ENCODE measurements at places on chromosomes 1 and 21. TPM values are rescaled to one million over a fixed set of nuclear protein-coding genes. Genes with fewer than 3 reads are reported as not detected.

DNA sequence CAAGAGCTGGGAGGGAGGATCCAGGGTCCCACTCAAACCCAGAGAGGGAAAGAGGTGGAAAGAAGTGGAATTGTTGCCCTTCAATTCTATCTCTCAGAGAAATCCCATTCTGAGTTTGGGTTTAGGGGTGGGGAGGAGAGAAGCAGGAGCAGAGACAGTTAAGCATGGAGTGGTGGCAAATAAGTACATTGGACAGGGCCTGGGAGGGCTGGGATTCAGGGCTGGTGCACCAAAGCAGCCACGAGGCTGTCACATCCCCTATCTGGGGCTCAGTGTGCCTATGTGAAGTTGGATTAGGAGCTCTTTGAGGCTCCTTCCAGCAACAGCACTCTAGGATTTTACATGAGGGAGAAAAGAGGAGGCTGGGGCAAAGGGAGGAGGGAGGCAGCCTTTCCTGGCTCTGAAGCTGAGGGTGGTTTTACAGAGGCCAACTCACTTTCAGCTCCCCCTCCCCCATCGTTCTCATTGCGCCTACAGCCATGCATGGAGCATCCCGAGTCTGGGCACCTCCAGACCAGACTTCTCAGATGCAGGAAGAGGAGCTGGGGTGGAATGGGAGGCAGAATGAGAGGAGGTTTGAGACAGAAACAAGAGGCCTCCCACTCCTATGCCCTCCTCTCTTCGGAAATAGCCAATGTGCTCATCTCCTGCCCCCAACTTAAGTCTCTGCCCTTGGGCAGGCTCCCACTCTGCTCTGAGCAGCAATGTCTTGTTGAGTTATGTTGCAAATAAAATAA, 3.0 kb upstream of the SYT6 start:
- no peak for DNase-seq

Gene RAB42
- total RNA-seq = not detected

GRCh38 chr1:218171302-218171893, 113.7 kb upstream of the RRP15 start:
- peak; percentile 33 for DNase-seq

GRCh38 chr1:6795661-6796060, 10.4 kb downstream of the CAMTA1 start:
- peak; percentile 23 for DNase-seq

GRCh38 chr1:153944005-153944826, 2.3 kb downstream of the DENND4B start:
- DNase-seq = no peak

DNA sequence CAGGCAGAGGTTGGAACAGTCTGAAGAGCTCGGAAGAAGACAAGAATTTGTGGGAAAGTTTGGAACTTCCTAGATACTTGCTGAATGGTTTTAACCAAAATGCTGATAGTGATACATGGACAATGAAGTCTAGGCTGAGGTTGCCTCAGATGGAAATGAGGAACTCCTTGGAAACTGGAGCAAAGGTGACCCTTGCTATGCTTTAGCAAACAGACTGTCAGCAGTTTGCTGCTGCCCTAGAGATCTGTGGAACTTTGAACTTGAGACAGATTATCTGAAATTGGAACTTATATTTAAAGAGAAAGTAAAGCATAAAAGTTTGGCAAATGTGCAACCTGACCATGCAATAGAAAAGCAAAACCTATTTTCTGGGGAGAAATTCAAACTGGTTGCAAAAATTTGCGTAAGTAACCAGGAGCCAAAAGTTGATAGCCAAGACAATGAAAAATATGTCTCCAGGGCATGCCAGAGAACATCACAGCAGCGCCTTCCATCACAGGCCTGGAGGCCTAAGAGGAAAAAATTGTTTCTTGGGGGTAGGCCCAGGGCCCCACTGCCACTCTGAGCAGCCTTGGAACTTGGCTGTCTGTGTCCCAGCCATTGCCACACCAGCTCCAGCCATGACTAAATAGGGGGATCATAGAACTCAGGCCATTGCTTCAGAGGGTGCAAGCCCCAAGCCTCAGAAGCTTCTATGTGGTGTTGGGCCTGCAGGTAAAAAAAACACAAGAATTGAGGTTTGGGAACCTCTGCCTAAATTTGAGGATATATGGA, 675.3 kb downstream of the LTN1 start:
- DNase-seq = no peak

Gene UMODL1
- total RNA-seq = not detected

DNA sequence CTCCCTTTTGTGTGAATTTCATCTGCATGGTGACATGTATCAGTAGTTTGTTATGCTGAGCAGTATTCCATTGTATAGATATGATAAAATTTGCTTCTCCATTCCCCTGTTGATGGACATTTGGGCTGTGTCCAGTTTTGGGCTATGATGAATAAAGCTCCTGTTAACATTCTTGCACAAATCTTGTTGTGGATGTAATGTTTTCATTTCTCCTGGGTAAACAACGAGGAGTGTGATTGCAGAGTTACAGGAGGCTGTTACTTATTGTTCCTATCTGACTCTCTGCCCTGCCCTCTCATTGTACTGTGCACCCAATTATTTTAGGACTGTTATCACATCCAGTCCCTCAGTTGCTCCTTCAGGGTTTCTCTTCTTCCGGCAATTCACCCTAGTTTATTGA, 24.2 kb downstream of the MAPKAPK2 start:
- no peak for DNase-seq

- no peak for DNase-seq
Measured at GRCh38 chr1:89989799-89990198, 5.1 kb upstream of the ZNF326 start.

Gene CBR3
- 33.6 TPM for total RNA-seq

- DNase-seq = peak; percentile 57
Measured at GRCh38 chr1:246506674-246507481, at the start of gene SMYD3. Gene SMYD3, minus strand, starts transcription at chr1:246507279.

DNA sequence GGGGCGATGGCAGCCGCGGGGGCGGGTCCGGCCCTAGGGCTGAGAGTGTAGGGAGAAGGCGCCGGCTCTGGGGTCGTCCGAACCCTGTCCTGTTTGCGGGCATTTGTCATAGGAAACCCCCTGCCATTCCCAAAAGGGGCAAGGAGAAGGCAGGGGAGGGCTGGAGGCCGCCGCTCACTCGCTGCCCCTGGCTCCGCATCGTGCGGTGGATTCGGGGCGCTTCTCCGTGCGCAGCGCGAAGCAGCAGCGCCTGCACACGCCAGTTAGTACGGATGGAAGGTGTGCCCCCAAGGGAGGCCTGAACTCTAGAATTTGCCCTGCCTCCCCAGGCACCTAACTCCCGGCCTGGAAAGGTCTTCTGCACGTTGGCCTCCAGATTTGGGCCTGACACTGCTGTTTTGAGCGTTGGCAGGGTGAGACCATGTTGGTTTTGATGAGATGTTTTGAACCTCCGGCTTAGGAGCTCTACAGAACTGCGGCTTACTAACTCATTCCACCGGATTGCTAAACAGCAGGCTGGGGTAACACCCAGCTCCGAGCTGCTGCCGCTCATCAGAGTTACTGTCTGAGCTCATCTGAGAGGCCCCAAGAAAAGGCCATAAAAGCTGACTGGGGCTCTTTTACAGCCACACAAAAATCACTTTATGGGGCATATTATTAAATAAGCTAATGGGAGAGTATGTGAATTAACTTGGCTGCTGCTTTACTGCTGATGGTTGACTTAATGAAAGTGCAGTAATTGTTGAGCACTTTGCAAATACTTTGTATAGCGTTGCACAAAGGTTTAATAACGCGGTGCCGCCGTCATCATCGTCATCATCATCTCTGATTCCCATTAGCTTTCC, 987 bp downstream of the GPR137B start:
- DNase-seq = no peak

DNA sequence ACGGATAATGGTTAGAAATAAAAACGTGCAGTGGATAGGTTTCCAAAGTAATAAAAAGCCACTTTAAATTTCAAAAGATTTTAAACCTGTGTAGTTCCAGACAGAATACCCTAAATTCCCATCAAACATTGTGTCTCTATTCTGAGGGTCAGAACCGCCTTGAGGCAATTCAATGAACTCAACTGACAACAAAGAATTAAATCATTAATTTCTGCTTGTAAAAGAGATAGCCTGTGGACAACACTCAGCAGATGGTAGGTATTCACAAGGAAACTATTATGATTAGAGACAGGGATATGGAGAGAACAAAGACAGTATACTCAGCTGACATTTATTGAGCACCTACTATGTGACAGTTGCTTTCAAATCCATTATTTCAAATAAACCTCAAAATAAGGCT, 35.1 kb upstream of the JUN start:
- DNase-seq = no peak

DNA sequence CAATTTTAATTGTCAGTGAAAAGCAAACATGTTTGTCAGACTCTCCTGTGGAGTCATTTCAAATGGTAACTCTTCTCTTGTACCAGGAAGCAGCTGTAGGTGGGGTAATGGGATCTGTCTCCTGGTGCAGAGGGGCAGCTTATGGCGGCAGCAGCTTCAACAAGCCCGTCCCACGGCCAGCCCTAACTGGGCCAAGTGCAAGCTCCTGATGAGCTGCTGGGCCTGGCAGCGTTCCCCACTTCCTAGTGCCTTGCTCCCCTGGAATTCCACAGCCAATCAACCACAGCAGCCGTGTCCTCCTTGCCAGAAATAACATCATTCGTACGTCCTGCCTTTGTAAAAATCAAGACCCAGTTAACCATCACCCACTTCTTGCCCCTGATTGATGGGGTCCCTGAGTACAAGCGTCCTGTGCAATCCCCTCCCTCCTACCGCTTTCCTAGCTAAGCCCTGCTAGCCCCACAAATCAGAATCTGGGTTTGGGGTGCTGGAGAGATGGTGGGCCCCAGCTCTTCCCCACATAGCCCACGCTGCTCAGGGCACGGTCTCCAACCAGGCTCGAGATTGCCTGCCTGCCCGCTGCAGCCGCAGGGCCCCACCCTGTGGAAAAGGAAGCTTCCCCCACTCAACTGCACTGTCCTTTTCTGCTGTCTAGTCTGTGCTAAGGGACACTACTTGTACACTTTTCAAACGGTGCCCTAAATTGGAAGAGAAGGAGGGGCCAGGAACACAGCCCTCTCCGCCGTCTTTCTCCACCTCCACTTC, 61.2 kb downstream of the TOR1AIP2 start:
- no peak for DNase-seq

Gene GPR52
- total RNA-seq = not detected

GRCh38 chr1:75677443-75677842, 47.1 kb upstream of the ACADM start:
- DNase-seq = no peak

- DNase-seq = no peak
Measured at GRCh38 chr1:14304381-14304865, 294.1 kb upstream of the KAZN start.

GRCh38 chr1:207866471-207867135, 44.3 kb downstream of the CD34 start:
- no peak for DNase-seq

Gene OR2AK2
- total RNA-seq = not detected

- no peak for DNase-seq
Measured at GRCh38 chr1:90716552-90717355, at the start of gene BARHL2. Gene BARHL2, minus strand, starts transcription at chr1:90717302. Its CDS starts 107 bp downstream, at chr1:90717195.

Gene ABCG1
- total RNA-seq = 9.0 TPM

Gene CLIC4
- total RNA-seq = 217 TPM

DNA sequence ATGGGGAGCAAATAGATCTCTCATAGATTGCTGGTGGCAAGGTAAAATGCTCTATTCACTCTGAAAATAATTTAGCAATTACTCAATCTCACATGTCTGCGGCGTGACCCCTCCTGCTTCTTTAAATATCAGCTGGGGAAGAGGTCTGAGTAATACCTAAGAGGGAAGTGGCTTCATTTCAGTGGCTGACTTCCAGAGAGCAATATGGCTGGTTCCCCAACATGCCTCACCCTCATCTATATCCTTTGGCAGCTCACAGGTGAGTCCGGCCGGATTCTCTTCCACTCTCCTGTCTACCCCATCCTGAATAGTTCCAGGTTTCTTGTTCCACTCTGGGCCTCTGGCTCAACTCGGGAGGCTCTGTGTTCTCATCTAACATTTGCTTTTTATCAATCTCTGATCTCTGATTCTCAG, at the start of gene SLAMF7:
Gene SLAMF7 (plus strand): TSS at position 150 of the 414 bp plus-strand sequence. CDS start 55 bp downstream, at position 205.
- peak; percentile 20 for DNase-seq

Gene CATSPERE
- total RNA-seq = not detected

DNA sequence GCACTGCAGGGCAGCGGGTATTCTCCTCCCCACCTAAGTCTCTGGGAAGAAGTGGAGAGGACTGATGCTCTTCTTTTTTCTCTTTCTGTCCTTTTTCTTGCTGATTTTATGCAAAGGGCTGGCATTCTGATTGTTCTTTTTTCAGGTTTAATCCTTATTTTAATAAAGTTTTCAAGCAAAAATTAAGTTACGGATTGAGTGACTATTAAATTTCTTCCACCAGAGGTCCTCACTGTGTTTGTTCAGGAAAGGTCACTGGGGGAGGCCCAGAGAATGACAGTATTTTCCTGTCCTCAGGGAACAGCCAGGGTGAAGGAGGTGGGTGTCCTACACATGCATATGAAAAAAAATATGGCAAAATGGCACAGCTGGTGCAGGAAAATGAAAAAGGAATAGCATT, 4.4 kb upstream of the ELF3 start:
- no peak for DNase-seq

GRCh38 chr21:43763901-43764523, 12.1 kb downstream of the CSTB start:
- no peak for DNase-seq

DNA sequence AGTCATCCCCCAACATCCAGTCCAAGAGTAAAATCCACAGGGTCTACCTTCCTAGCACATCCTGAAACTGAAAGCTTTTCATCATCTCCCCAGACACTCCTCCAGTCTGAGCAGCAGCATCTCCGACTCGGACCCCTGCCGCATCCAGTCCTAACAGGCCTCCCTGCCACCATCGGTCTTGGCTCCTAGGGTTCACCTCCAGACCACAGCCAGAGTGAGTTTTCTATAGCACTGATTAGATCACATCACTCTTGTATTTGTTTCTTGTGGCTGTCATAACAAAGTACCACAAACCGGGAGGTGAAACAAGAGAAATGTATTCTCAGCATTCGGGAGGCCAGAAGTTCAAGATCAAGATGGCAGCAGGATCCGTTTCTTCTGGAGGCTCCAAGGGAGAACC, 187.8 kb downstream of the TOMM20 start:
- DNase-seq = no peak

DNA sequence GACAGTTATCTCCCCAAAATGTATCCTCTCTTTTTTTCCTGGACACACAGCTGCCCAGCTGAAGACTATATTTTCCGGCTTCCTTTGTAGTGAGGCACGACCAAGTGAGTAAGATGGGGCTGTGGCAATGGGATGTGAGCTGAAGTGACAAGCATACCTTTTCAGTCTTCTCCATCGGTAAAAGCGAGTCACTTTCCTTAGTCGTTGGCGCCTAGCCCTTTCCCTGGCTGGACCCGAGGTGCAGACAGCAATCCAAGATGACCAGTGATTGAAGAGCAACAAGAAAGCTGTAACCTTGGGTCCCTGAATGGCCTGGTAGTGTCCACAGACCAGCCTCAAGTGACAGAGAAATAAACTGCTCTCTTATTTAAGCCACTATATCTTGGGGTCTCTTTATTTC, 155.2 kb downstream of the NR5A2 start:
- DNase-seq = no peak

- DNase-seq = no peak
Measured at GRCh38 chr21:38477226-38477625, 21.1 kb downstream of the ERG start.
